ENCODE measurements at places on chromosomes 4 and X.
A peak's percentile ranks its signal among the peaks of the same experiment; 100 is the strongest.

- H3K27me3 ChIP-seq: peaks cover 4% of the 10 kb centered on the region
- H3K4me1 ChIP-seq: no peaks in the 10 kb centered on the region
- H3K27ac ChIP-seq: no peak overlapping the region
- no peak overlapping the region for H3K4me3 ChIP-seq
- H3K36me3 ChIP-seq: no peaks in the 10 kb centered on the region
Observed at GRCh38 chrX:78024349-78025059, 55.1 kb upstream of the PGAM4 start.

- H3K27me3 ChIP-seq: no peaks in the 10 kb centered on the region
- peak overlapping the region; percentile 53 for H3K27ac ChIP-seq
- no peaks in the 10 kb centered on the region for H3K4me1 ChIP-seq
- no peaks in the 10 kb centered on the region for H3K36me3 ChIP-seq
- H3K4me3 ChIP-seq: peak overlapping the region; percentile 33
- peak; percentile 30 for DNase-seq
Observed at GRCh38 chrX:118974908-118975671, 672 bp downstream of the LONRF3 start.

DNA sequence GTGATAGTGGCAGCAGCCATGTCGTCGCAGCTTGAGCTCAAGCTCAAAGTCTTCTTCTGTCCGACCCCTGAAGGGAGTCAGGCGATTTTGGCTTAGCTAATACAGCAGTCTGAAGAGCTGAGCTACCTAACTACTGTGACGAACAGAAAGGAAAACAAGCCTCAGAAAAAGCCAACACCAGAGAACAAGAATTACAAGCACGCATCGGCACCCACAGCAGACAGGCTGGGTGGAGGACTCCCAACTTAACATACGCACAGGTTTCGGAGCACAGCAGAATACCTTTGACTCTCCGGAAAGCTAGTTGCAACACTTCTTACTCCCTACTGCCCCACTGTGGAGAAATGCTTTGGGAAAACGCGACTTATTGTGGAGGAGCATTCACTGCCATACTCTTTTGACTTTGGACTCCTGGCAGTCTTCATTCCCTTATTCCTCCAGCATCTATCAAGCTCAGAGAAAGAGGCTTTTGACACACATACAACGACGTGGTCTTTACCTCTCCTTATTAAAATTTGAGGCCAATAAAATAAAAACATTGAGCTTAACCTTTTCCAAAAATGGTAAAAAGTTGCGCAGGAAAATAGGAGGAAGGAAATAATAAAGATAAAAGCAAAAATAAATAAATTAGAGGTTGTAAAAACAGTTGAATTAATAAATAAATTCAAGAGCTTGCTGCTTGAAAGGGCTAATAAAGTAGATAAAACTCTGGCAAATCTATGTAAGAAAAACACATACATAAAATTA lies 41.3 kb upstream of the GPC3 start:
- H3K36me3 ChIP-seq: no peaks in the 10 kb centered on the region
- H3K27ac ChIP-seq: no peak overlapping the region
- H3K27me3 ChIP-seq: no peaks in the 10 kb centered on the region
- DNase-seq: peak; percentile 53
- H3K4me3 ChIP-seq: no peak overlapping the region
- no peaks in the 10 kb centered on the region for H3K4me1 ChIP-seq

DNA sequence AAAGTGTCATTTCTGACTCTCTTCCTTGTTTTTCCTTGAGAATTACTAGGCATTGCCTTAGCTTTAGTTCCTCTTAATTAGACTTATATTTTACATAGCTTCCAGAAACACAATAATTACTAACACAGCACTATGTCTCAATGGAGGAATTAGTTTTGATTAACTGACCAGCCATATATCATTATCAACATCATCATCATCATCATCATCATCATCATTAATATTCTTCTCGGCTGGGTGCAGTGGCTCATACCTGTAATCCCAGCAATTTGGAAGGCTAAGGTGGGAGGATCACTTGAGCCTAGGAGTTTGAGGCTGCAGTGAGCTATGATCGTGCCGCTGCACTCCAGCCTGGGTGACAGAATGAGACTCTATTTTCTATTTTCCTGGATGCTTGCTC lies 2.7 kb upstream of the SLC25A5 start:
- H3K4me3 ChIP-seq: no peak overlapping the region
- H3K27me3 ChIP-seq: no peaks in the 10 kb centered on the region
- DNase-seq: no peak
- H3K4me1 ChIP-seq: no peaks in the 10 kb centered on the region

DNA sequence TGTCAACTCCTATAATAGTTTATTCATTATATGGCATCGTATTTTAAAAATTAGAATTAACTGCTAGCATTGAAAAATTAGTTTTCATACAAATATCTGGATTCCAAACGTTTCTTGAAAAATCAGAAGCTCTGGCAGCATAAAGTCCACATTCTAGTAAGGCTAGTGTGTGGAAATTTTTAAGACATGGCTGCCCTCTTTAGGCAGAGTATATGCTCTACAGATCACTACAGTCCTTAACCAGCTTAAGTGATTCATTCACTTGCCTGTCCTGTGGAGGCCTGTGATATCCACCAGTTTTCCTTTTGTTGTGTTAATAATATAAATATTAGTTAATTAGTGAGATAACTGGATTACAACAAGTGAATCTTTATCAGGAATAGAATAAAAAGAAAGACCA lies 287.2 kb downstream of the OPHN1 start:
- H3K27ac ChIP-seq: no peak overlapping the region
- H3K36me3 ChIP-seq: no peaks in the 10 kb centered on the region
- H3K27me3 ChIP-seq: no peaks in the 10 kb centered on the region
- no peak overlapping the region for H3K4me3 ChIP-seq
- DNase-seq: no peak
- H3K4me1 ChIP-seq: no peaks in the 10 kb centered on the region

DNA sequence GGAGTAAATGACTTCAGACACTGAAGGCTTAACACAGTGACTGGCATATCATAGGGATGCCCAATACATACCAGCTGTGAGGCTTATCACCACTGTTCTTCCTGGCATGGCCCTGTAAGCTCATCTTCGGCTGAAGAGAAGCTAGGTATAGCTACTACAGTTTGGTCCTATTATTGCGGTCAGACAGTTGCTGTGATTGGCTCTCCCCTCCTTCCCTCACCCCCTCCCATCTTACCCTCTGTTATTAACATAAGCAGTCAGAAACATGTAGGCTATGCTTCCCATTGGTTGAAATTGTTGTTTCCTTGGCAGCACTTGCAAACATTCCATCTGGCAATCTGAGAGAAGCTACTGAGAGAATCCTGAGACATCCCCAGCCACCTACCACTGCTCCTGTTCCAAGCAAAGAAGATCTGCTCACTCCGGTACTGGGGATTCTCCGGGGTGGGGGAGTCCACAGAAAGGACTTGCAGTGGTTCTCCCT lies at the start of gene AKAP14:
Gene AKAP14 (plus strand): TSS at position 51 of the 484 bp plus-strand sequence. CDS start 7,331 bp downstream, outside the sequence.
- H3K4me1 ChIP-seq: no peaks in the 10 kb centered on the region
- H3K27me3 ChIP-seq: no peaks in the 10 kb centered on the region
- H3K27ac ChIP-seq: no peak within 1 kb of the TSS
- no peaks in the 10 kb centered on the region for H3K36me3 ChIP-seq
- H3K4me3 ChIP-seq: no peak within 1 kb of the TSS

DNA sequence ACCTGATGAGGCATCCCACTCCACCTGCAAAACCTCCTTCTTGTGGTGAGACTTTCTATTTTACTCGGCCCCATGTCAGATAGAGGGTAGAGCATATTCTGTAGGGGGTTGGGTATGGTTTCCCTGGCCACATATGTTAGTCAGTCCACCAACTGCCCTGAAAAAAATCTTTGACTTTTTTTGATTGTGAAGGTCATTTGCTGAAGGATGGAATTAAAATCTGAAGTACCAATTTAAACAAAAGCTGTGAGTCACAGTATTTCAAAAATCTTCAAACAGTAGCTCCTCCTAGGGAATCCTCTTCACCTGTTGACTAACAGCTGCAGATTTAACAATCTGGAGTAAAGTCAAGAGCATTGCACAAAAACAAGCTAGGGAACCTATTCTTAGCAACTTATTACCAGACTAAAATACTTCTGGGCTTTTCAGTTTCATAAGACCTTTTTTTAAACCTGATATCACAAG lies 8.0 kb upstream of the CCDC110 start:
- no peaks in the 10 kb centered on the region for H3K27me3 ChIP-seq
- no peaks in the 10 kb centered on the region for H3K36me3 ChIP-seq
- DNase-seq: no peak
- no peaks in the 10 kb centered on the region for H3K4me1 ChIP-seq

DNA sequence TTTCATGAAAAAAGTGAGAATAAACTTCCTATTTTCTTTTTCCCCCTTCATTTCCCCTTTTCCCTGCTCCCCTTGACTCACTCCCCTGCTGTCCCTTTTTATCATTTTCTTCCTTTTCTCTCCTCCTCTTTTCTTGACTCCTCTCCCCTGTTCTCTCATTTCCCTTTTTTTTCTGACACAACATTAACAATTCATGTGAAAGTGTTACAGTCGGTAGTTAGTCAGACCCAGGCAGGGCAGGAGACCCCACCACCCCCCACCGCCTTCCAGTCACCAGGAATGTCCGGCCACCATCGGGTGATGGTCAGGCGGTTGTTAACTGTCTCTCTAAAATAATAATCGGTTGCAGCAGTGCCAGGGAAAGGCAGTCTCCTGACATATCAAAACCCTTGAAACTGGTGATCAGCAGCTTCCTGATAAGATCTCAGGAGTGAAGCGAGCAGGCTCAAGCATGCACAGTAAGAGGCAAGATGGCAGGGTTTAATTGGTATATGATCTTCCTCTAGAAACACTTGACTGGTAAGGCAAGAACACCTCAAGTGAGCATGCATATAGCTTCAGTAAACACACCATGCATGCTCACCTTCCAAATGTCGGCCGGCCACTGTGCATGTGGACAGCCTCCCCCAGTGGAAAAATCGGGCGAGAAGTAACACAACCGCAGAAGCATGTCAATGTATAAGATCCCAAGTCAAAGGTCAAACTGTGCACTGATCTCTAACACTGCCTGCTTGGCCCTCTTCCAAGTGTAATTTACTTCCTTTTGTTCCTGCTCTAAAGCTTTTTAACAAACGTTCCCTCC lies 191.4 kb downstream of the NDST4 start:
- no peaks in the 10 kb centered on the region for H3K36me3 ChIP-seq
- no peaks in the 10 kb centered on the region for H3K27me3 ChIP-seq

DNA sequence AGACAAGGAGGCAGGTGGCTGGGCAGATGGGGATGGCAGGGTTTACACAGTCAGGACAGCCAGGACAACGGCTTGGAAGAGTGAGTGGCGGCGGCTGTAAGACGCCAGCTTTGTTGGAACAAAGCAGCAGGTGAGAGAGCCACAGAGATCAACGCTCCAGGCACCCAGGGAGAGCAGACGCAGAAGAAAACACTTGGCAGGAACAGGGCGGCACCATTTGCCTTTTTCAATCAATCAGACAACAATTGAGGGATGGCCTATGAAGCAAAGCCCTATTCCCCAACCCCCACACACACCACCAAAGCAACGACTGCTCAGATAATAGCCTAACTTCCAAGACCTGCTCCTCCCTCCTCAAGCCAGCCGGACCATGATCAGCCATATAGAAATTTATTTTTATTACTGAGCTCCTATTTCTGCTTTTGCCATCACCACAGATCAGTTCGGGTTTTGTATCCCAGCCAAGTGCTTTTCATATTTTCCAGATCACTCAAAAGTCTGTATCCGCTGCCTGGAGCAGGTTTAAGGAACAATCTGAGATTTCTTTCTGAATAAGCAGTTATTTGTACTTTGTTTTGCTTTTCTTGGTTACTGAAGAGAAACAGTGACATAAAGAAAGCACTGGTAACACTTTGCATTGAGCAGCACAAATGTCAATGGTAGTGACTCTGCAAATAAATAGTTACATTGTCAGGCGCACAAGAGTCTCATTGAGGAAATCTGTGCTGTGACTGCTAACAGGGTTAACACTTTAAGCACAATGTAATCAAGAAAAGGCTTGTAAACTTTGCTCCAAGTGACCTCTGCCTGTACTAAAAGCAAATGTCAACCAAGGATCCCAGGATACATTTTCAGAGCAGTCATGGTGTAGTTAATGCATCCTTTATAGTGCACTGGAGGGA lies 81.8 kb upstream of the RBPJ start:
- no peak for DNase-seq
- H3K36me3 ChIP-seq: no peaks in the 10 kb centered on the region
- no peaks in the 10 kb centered on the region for H3K27me3 ChIP-seq
- H3K4me1 ChIP-seq: no peaks in the 10 kb centered on the region
- H3K4me3 ChIP-seq: no peak overlapping the region

- H3K36me3 ChIP-seq: no peaks in the 10 kb centered on the region
- peaks cover 5% of the 10 kb centered on the region for H3K4me1 ChIP-seq
- no peak overlapping the region for H3K27ac ChIP-seq
- no peak for DNase-seq
- H3K27me3 ChIP-seq: no peaks in the 10 kb centered on the region
- no peak overlapping the region for H3K4me3 ChIP-seq
Observed at GRCh38 chr4:17098996-17099395, 200.6 kb upstream of the LDB2 start.

- no peak for DNase-seq
- H3K36me3 ChIP-seq: no peaks in the 10 kb centered on the region
- H3K4me3 ChIP-seq: peak overlapping the region; percentile 70
- H3K4me1 ChIP-seq: no peaks in the 10 kb centered on the region
- no peaks in the 10 kb centered on the region for H3K27me3 ChIP-seq
Observed at GRCh38 chr4:176793060-176793605, 411 bp upstream of the VEGFC start.

DNA sequence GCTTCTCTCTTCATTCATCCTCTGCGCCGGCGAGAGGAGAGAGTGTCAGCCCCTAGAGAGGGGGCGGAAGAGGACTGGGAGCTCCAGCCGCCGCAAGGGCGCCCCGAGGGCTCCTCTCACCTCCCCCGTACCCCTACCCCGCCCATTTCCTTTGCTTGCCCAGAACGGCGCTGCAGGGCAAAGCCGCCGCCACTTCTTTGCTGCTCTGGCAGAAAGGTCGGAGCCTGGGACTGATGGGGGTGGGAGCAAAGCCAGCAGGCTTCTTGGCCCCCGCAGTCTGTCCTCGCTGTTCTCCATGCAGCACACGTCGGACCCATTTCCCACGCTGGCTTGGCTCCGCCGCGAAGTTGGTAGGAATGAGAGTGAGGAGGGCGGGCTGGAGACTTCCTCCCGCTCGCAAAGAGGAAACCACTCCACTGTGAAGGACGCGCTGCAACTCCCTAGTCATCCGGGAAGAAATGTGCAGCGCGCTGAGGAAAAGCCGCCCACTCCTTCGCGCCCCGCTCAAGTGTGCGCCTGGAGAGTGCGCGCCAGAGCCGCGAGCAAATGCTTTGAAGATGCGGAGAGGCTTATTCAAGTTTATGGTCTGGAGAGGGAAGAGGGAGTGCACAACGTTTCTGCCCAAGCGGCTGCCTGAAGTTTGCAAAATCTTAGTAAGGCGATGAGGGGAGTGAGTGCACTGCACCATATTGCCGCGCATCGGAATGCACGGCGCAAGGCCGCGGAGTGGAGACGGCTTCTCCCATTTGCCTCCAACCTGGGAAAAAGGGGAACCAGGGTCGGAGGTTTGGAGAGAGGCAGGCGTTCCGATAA lies 2.8 kb upstream of the PCDH7 start:
- no peaks in the 10 kb centered on the region for H3K27me3 ChIP-seq
- H3K27ac ChIP-seq: peak overlapping the region; percentile 75
- peak; percentile 39 for DNase-seq
